ENCODE measurements at places on chromosomes 13 and 19.

DNA sequence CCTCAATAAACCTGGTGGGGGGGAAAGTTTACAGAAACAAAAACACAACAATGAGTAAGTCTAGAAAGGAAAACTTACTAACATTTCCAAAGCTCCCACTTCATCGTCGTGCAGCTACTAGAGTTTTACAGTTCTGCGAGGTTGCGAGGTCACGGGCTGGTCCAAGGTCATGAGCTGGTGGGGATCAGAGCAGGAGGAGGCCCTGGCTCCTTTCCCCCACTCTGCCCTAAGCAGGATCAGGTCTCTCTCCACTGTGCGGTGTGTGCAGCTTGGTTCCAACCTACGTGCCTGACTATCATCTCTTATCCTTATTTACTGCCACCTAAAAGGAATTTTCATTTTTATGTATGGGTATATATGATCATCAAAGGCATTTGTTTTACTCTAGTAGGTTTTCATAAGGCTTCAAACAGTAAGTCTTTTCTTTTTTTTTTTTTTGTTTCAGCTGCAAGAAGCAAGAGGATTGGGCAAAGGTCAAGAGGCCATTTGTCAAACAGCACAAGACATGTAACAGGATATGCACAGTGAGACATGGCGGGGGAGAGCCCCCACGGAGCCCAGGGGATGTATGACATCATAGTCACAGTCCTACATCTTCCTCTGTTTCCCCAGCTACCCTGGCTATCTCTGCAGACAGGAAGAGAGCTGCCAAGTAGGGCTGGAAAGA lies 76.6 kb upstream of the POMP start:
- no peak for DNase-seq

DNA sequence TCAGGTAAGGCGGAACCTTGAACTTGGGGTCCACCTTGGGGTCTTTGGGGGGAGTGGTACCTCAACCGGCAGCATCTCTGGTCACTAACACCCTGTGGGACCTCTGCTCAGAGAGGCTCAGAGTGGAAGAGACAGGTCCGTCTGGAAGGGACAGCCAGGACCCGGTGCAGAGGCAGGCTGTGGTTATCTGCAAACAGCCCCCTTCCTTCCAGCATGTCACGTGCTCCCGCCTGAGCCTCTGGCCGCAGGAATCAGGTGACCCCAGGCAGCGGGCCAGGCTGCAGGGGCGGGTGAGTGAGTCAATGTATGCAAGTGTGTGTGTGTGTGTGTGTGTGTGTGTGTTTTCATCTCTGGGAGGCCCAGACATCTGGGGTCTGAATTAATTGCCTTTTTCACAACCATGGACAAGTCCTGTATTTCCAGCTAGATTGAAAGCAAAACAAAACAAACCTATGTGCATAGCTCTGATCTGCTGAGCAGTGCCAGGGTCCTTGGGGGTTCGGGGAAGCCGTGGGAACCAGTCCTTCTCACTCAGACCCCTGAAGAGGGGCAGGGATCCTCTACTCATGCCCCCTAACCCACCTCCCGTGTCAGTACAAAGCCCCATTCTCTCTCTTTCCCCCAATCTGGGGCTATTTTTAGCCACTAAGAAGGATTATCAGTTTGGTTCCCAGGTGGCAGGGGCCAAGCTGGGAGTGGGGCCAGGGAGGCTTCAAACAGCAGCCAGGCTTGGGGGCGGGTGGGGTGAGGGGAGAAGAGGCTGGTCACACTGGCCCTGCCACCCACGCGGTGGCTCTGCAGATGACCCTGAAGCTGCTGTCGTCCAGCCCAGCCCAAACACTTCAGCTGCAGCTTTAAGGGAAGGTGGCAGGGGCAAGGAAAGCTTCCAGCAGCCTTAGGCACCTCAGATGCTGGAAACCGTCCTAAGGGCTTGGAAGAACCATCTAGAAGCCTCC lies 31.4 kb downstream of the CERS4 start:
- DNase-seq = peak; percentile 80

DNA sequence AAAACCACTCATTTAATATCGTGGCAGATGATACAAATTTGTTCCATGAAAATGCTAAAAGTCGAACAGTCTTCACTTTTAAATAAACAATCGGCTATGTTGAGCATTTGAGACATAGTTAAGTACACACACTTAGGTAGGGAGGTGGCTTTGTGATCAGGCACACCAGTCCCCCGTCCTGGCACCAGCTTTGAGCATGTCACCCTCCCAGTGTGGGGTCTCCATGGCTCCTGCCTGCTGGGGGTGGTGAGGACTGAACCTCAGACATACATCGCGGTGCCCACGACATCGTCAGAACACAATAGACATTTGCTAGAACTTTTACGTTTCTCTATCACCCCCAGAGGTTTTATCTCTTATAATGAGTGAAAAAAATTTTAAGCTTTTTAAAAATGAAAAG lies 62.0 kb downstream of the RFX2 start:
- no peak for DNase-seq

- no peak for DNase-seq
Observed at GRCh38 chr13:28474491-28475134, 20.3 kb downstream of the FLT1 start.

- no peak for DNase-seq
Observed at GRCh38 chr13:112846411-112847115, 122.5 kb upstream of the MCF2L start.

- no peak for DNase-seq
Observed at GRCh38 chr13:67776151-67776550, 546.0 kb upstream of the PCDH9 start.

DNA sequence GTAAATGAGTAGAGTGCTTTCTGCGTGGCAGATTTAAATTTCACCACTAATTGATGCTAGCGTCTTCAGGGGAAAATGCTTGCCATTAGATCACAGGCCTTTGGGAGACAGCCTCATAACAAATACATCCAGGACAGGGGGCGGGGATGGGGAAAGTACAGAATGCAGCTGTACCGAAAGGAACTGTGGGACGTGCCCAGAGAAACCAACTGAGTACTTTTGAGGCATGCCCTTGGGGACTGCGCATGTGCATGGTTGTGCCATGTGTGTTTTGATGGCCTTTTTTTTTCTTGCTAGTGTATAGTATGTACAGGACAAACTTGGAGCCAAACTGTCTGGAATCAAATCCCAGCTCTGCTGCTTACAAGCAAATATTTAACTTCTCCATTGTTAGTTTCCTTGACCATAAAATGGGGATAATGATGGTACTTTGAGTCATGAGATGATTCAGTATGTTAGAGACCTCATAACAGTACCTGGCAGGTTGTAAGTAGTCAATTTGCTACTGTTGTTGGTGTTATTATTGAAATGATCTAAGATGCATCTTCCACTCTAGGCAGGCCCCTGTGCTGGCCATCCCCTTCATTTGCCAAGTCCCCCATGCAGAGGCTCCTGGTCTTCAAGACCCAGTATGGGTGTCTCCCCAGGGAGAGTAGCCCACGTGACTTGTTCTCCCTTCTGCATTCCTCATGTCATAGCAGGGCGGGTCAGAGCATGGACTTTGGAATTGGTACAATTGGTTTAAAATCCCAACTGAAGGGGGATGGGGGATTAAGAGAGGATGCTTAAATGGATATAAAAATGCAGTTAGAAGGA lies 68.3 kb upstream of the NPAS1 start:
- no peak for DNase-seq

- peak; percentile 53 for DNase-seq
Observed at GRCh38 chr19:14343286-14343685, 38.0 kb upstream of the ADGRE5 start.

- no peak for DNase-seq
Observed at GRCh38 chr19:16205205-16206045, 7.7 kb downstream of the AP1M1 start.

DNA sequence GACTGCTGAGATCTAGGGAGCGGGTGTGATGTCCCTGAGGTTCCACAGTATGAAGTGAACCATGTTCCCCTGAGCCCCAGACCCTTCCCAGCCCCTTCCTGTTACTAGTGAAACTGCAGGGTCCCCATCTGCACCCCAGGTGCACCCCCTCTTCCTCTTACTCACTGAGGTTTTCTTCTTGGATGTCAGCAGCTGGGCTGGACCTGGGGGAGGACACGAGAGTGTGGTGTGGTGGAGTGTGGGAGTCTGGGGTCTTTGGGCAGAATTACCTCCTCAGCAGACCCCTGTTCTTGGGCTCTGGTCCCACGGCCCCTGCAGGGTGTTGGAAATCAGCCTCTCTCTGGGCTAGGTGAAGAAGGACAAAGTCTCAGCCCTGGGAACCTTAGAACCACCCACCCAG lies 3.3 kb upstream of the LILRA6 start:
- no peak for DNase-seq

DNA sequence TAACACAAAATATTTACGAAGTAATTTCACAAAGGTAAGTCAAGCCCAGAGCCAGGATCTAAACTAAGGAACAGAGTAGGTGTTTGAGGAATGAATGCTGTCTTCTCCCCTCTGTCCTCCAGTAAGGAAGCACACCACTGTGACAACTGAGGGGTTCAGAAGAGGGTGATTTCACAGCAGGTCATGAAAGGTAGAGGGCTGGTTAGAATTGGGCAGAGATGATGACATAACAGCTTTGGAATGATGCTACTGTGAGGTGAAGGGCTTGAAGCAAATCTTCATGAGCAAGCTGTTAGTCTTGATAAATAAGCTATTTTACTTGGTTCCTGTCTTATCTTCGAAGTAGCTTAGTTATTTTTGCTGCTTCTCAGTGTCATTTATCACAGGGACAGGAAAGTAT lies 498.6 kb downstream of the FGF9 start:
- DNase-seq = no peak

GRCh38 chr19:3801412-3802096 lies 15.4 kb upstream of the MATK start:
- peak; percentile 52 for DNase-seq

DNA sequence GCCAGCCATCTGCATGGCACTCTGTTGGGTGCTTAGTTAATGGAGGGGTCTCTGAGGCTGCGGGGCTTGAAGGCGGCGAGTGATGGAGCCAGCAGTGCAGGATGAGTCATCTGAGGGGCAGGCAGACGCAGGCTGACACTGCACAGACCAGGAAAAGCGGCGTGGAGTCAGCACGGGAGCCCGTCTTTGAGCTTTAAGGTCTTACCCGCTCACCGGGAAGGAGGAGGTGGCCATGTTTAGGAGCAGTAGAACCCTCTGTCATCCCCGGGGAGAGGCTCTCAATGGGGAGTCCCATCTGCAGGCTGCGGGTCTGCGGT lies 13.1 kb downstream of the NAXD start:
- DNase-seq = peak; percentile 86

GRCh38 chr19:45852983-45853382 lies 10.0 kb downstream of the SYMPK start:
- no peak for DNase-seq

DNA sequence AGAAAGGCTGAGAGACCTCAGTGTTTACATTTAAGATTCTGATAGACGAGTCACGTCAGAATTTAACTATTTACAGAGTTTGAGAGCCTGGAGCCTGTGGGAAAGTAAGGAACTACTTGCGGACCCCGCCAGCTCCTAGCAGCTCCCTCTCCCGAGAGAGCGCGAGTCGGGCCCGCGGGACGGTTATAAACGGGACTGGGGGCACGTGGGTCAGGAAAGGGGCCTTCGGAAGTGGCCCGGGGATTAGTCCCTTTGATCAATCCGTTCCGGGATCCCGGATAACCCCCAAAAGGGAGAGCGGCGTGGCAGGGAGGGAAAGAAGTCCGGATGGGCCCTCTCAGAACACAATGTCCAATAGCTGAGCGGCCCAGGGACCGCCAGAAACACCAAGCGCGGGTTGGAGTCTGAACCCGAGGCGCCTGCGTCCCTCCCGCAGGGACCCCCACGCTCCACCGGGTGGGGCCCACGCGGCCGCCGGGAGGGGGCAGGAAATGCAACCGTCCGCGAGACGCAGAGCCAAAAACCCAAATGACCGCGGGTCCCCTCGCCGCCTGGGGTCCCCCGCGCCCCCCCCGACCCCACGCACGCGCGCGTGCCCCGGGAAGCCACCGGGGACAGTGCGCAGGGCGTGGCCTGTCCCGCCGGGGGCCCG lies 3.6 kb downstream of the ZIC5 start:
- no peak for DNase-seq

GRCh38 chr19:43731346-43731745 lies 15.5 kb downstream of the IRGC start:
- peak; percentile 42 for DNase-seq

GRCh38 chr19:5326986-5327623 lies 13.5 kb downstream of the PTPRS start:
- DNase-seq = no peak

- no peak for DNase-seq
Observed at GRCh38 chr13:20132052-20132634, 28.7 kb downstream of the GJA3 start.

DNA sequence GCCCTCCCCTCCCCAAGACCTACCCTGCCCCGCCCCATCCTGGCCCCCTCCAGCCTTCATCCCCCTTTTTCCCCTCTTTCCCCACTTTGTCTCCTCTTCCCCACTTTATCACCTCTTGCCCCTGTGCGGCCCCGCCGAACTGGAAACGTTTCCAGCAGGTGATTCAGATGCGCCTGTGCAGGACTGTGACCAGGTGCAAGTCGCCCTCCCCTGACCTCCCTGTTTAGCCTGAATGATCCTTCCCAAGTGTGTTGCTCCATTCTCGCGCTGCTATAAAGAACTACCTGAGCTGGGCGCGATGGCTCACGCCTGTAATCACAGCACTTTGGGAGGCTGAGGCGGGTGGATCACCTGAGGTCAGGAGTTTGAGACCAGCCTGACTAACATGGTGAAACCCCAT lies 25.9 kb downstream of the ZNF791 start:
- DNase-seq = no peak

- peak; percentile 50 for DNase-seq
Observed at GRCh38 chr13:22848539-22849052, 332.2 kb upstream of the SGCG start.

DNA sequence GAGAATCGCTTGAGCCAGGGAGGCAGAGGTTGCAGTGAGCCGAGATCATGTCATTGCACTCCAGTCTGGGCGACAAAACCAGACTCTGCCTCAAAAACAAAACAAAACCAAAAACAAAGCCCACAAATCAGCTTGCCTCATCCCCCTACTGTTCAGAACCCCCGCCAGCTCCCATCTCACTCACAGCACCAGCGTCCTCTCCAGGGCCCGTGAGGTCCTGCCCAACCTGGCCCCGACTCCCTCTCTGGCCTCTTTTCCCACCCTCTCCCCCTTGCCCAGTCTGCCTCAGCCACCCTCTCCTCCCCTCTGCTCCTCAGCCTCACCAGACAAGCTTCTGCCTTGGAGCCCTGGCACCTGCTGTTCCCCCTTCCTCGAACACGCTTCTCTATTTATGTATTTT lies 3.8 kb downstream of the SLC8A2 start:
- DNase-seq = no peak

DNA sequence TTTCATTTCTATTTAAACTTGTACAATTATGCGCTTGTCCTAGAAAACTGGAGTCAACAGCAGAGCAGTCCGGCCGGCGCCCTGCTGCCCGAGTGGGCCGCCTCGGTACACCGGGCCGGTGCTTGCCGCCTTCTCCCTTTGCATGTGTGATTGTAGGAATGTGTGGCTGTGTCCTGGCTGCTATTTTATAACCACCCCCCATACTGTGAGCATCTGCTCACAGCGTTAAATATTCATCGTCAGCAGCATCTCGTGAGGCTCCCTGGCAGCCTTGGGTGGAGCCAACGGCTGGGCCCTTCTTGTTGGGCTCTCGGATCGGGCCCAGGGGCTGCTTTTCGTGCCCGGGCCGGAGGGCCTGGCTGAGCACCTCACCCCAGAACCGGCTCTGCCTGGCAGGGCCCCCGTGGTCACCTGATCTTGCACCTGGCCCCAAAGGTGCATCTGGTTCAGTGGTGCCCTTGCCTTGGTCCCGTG lies 10.6 kb downstream of the PIAS4 start:
- DNase-seq = no peak

All from BE2C (cell line).